ENCODE measurements at places on chromosomes 11 and 22.

DNA sequence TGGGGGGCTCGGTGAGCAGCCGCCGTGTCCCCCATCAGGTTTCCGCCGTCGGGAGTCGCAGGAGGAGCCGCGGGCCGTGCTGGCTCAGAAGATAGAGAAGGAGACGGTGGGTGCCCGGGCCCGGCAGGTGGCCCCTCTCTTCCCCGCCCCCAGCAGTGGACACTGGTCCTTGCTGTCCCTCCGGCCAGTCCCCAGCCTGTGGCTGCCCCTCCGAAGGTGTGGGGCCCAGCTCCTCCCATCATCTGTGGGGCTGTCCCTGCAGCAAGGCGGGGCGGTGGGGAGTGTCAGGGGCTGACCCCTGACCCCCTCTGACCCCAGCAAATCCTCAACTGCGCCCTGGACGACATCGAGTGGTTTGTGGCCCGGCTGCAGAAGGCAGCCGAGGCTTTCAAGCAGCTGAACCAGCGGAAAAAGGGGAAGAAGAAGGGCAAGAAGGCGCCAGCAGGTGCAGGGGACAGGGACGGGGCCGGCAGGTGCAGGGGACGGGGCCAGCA, 15.3 kb downstream of the EPS8L2 start:
- no peak for DNase-seq

GRCh38 chr22:25038239-25038638, 85.7 kb downstream of the KIAA1671 start:
- no peak for DNase-seq

DNA sequence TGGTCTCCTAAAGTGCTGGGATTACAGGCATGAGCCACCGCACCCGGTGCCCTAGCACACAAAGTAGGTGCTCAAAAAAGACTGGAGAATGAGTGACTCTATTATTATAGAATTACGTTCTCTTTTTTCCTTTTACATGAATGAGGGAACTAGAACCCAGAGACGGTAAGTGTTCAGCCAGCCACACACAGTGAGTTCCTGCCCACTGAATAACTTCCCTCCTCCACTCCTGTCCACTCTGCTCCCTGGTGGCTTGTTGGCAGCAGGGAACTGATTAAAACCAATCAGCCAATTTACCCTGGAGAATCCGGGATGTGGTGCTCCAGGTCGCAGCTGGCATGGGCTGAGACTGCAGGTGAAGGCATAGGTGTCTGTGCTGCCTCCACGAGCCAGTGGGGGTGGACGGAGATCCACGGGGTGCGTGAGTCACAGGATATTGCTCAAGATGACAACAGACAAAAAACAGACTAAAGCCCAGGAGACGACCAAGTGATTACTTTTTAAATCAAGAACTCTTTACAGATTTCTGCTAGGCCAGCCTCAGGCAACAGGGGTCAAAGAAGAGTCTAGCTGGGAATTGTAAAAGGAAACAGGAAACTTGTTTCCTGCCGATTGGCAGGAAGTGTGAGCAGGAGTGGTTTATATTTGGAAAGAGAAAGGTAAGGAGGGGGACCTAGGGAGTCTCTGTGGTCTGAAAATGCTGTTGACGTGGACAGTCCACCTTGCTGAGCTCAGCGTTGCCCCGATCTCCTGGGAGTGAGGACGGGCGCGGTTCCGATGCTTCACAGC, 95.2 kb upstream of the TP53I11 start:
- DNase-seq = no peak

DNA sequence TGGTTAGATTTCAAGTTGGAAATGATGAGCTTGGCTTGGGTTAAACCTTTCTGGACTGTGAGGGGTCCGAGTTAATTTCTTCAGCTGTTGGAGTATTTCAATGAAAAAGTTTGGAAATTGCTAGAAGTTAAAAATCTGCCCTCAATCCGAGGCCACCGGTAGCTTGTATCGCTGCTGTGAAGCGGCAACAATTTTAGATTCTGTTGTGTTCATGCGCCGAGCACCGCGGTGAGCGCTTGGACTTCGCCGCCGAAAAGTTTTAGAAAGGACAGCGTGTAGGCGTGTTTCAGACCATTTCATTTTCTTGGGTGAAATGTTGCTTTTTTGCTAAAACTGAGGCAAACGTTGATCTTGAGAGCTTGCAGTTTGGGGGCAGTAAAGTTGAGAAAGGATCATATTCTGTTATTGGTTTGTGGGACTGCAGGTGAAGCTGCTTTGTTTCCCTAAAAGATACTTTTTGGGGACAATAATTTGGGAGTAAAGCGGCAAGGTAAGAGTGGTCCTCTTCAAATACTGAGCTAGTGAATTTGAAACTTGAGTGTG, 928 bp downstream of the FBXO7 start:
- no peak for DNase-seq

DNA sequence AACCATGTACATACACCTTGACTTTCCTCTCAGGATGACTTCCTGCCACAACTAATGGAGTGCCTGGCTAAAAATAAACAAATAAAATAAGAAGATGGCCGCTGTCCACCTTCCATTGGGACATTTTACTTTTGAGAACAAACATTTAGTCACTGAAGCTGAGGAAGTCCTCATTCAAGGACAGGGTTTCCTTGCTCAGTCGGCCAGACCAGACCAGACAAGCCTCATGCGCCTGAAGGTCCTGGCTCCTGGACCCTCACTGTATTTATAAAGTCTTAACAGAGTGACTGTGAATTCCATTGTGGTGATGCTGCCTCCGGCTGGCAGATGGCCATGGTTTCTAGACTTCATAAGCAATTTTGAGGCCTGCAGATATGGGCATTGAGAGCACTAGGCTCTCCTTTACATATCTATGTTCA, 114.5 kb downstream of the MAML2 start:
- no peak for DNase-seq

Data from SHP77 (cell line).